ENCODE measurements at places on chromosomes 11 and 22.

DNA sequence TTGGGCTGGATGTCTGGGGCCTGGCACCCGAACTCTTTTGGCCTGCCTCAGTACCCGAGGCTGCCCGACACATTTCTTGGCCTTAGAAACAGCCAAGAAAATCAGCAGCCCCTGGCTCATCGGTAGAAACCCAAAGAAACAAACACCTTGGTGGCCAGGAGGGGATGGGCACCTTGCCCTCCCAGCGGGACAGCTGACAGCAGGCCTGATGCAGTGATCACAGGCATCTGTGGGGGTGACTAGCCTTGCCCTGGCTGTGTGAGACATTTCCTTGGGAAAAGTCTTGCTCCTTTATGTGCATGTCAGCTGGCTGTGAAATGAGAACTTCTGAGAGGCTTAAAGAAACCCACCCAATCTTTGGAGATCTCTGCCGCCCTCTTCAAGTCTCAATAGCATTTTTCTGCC is 60.9 kb downstream of the SMIM38 start:
- DNase-seq = no peak

GRCh38 chr11:39651857-39652461 is 1807.5 kb downstream of the LRRC4C start:
- no peak for DNase-seq

- DNase-seq = peak; percentile 53
Measured at GRCh38 chr11:44950625-44951476, at the start of gene TP53I11. Gene TP53I11, minus strand, starts transcription at chr11:44950883. Its CDS starts 12,548 bp downstream, at chr11:44938335.

GRCh38 chr11:96736601-96737000 is 346.8 kb downstream of the JRKL start:
- DNase-seq = no peak

- no peak for DNase-seq
Measured at GRCh38 chr11:116114198-116114651, 610.0 kb upstream of the CADM1 start.

- DNase-seq = no peak
Measured at GRCh38 chr11:11085580-11085979, 227.7 kb upstream of the ZBED5 start.

GRCh38 chr11:120599816-120600420 is 88.4 kb downstream of the GRIK4 start:
- no peak for DNase-seq

DNA sequence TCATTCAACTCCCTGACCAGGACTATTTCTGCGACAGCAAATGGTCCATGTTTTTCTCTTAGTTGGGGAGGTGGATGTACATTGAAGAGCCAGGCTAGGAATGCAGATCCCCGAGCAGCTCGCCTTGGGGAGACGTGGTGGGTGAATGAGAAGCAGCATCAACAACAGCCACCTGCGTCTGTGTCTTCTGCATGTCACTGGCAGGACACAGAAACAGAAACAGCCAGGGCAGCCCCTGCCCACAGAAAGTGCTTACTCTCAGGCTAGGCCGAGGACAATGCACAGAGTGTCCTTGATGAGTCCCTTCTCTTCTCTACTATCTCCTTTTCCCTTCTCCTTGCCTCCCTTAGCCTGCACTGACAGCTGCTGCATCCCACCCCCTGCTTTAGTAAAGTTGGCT is 541.9 kb upstream of the CADM1 start:
- DNase-seq = no peak

GRCh38 chr11:118841469-118842242 is 42.0 kb upstream of the CXCR5 start:
- DNase-seq = peak; percentile 25

DNA sequence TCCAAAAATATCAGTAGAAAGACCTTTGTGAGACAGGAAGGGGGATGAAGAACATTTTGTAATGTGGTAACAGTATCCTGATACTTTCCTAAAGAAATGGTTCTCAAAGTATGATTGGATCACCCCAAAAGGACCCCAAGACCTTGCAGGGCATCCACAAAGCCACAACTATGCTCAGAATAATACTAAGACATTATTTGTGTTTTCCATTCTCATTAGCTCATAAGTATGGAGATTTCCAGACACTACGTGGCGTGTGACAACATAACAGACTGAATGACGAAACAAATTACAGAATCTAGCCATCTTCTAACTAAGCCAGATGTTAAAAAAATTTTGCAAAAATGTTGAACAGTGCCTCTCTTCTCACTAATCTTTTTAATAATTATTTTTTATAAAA is 24.9 kb downstream of the CHEK2 start:
- DNase-seq = no peak

DNA sequence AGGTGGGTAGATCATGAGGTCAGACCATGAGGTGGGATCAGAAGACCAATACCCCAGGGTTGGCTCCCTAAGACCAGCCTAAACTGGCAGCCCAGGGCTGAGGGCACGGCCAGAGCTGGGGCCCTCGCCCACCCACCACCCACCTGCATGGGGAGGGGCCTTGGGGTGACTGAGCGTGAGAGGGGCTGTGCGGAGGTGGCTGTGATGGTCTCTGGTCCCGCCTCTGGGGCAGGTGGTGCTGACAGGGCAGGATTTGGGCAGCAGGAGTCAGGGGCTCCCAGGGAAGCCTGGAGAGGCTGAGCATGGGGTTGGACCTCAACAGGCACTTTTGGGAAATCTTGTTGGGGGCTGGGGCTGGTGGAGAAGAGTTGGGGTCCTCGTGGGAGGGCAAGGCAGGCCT is 39.8 kb upstream of the MUC5AC start:
- DNase-seq = no peak

- no peak for DNase-seq
Measured at GRCh38 chr11:120122924-120123683, 14.8 kb downstream of the TRIM29 start.

DNA sequence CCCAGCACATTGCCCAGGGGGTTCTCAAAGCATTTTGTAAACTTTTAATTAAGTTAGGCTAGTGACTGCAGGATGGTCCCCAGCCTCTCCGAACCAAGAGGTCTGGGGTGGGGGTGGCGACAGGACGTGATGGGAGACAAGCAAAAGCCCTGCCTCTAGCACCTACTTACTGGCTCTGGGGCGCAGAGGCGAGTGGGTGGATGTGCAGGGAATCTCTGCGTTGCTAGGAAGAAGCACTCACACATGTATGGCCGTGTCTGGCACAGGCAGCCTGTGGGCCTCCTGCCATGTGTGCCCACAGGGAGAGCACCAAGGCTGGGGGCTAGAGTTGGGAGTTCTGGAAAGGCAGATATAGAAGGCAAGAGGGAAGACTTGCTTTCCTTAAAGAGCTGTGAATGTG is 6.3 kb downstream of the OPCML start:
- no peak for DNase-seq

DNA sequence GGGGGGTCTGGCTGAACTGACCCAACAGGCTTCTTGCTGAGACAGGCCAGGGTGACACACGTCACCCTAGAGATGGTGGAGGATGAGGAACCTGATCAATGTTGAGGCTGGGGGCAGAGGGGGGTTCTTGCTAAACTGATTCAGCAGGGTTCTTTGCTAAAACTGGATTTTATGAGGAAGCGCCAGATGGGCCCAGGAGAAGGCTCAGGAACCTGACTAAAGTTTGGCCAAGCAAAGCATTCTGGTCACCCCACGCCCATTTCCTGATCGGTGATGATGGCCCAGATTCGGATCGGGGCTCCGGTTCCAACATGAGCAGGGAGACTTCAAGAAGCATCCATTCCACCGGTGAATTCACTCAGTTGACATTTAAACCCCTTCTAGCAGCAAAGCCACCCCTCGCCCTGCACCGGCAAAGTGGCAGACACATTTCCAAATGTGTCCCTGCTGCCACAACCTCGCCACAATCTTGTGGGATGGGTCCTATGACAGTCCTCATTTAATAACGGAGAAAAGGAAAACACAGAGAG is 34.2 kb upstream of the SLC22A12 start:
- DNase-seq = no peak

DNA sequence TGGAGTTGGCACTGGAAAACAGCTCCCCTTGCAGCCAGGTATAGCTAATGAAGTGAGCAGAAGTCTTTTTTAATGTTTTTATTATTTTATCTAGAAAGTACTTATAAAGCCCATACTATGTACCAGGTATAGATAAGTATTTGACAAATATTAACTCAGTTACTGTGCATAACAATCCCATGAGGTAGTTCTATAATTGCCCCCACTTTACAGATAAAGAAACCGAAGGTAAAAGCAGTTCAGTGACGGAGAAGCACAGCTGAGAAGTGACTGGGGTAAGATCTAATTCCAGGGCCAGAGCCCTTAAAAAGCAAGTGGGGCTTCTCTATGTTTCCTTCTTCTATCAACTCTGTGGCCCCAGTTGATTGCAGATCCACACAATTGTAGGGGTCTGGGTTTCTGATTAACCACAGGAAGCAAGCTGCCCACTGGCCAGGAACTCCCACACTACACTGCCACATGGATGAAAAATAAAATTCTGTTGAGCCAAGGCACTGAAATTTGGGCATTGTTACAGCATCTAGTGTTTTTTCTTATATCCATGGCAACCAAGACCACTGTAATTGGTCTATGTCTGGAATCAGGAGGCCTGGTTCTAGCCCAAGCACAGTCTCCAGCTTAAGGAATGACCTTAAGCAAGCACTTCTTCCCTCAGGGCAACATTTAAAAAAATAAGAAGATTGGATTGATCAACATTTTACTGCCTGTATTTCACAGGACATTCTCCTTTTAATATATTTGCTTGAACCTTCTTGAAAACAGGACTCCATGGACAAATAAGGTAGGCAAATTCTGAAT is 55.3 kb upstream of the TEAD1 start:
- DNase-seq = no peak

DNA sequence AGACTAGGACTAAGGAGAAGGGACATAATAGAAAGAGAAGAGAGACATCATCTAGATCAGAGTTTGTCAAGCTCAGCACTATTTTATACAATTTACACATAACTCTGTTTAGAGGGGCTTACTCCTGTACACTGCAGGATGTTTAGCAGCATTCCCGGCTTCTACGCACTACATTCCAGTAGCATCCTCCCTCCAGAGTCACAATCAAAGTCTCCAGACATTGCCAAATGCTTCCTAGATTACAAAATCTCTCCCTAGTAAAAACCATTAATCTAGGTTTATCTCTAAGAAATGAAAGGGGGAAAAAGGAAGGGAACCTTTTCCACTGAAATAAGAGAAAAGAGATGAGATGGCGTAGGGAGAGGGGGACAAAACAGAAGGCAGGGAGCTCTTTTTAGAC is 4.0 kb downstream of the USP28 start:
- DNase-seq = no peak

DNA sequence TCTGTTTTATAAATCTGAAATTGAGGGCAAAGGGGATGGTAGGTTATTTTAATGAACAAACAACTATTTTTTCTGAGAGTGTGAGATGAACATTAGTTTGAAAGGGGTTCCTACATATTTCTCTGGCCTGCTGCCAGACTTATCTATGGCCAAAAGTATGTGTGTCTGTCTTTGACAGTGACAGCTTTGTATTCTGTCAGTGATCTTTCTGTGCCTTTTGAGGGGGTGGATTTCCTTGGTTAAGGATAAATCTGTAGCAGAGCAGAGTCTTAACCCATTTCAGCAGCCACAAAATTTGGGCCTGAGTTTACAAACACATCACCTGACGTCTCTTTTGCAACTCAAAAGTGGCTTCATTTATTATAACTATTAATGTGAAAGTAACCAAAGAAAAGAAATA is 30.9 kb downstream of the ZFTA start:
- DNase-seq = no peak

Data from activated CD4-positive, alpha-beta T cell treated with anti-CD3 and anti-CD28 coated beads, Interleukin-2, amount 50 U/mL, for 1 hour (primary cell).